ENCODE measurements at places on chromosomes 7 and 10.

DNA sequence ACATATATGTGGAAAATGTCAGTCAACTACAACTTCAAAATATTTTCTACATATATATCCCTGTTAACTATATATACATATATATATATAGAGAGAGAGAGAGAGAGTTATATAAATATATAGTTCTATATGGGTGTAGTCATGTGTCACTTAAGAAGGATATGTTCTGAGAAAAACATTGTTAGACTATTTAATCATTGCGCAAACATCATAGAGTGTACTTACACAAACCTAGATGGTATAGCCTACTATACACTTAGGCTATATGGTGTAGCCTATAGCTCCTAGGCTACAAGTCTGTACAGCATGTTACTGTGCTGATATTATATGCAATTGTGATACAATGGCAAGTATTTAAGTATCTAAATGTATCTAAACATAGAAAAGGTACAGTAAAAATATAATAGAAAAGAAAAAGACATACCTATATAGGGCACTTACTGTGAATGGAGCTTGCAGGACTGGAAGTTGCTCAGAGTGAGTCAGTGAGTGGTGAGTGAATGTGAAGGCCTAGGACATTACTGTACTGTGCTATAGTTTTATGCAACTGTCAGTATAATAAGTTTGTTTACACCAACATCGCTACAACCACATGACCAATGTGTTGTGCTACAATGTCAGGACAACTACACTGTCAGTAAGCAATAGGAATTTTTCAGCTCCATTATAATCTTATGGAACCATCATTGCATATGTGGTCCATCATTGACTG, 18.0 kb upstream of the FGL2 start:
- DNase-seq = no peak

DNA sequence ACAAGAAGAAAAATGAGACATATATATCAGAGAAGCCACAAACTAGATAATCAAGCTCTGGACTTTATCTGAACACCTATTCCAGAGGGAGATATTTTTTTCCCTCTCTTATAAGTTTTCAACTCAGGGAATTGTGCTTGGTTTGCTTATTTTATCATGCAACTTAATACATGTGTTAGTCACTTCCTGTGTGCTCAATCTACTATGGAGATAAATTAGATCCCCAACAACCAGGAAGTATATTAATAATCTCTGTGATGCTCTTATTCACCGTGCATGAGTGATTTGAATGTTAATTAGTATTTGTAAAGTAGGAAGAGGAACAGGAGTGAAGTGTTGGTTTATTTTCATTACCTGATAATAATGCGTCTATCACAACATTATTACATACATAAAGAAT, 38.8 kb upstream of the ZNF365 start:
- DNase-seq = no peak

GRCh38 chr10:84660450-84661159, 332.2 kb downstream of the CCSER2 start:
- DNase-seq = no peak

GRCh38 chr7:77954773-77955555, 156.4 kb downstream of the PHTF2 start:
- DNase-seq = no peak

DNA sequence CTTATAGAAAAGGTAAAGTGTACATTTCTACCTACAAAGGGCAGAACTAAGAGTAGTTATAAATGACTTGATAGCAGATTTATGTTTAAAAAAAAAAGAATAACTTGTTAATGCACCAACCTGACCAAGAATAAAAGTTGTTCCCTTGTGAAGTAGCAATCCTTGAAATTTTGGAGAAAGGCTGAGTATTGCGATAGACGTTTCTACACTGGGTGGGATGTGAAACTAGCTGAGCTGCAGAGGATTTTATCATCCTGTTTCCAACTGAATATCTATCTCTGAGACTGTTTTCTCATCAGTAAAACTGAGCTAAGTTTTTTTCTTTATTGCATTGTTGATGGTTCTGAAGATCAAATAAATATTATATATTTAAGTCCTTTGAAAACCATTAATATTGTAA, 14.6 kb downstream of the MDFIC start:
- no peak for DNase-seq

GRCh38 chr10:3473271-3473670, 300.7 kb upstream of the PITRM1 start:
- no peak for DNase-seq

- DNase-seq = no peak
These were observed 15.6 kb downstream of the ASB13 start for GRCh38 chr10:5650664-5651387.

DNA sequence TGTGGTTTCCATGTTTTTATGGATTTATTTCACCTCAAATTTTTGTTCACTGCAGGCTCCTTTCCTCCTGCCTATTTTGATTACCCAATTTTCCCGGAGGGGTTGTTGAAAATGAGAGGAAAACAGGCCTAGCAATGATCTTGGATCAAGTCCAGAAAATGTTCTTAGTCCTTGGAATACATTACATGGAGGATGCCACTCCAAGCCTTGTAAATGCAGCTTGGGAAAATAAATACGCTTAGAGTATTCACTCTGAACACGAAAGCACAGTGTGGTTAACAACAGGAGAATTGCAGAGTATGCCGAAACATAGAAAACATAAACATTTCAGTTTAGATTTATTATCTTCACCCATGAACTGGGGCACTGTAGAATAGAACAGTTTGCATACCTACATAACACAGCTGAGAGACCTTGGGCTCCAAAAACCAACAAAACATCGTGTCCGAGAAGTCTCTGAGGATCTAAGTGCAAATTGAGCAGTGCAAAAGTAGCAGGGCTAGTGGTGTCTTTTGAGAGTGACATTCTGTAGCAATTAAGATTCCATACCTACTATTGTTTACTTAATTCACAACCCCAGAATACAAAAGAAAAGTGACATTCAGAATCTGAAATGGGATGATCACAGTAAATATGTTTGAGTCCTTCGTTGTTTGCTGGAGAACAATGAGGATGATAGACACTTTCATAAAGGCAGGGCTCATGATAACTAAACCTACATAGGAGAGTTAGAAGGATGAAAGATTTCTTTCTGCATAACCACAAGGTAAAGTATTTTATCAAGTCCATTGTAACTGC, 7.6 kb upstream of the CD36 start:
- no peak for DNase-seq

DNA sequence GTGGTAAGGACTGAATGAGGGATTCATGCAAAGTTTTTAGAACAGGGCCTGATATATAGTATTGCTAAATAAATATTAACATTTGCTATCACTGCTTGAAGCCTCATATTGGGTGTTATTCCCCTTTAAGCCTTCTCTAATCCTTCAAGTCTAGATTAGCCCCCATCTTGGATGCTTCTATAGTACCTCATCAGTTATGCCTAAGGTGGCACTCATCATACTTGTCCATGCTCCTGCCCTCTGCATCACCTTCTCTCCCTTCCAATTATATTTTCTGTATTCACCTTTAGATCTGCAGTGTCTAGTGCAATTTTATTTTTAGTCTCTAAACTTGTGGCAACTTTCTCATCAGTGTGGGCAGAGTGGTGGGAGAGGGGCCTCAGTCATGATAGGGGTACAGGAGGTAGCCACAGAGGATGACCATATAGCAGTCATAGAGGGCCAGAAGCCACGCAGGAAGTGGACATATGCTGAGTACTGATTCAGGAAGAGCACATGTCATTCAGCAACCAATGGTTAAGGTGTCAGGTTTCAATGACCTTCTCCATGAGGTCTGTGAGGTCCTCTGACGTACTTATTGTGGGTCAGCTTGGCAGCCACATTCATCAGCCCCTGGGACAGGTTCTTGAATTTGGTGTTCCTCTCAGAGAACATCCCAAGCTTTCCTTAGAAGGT, 2.5 kb downstream of the ENTPD1 start:
- no peak for DNase-seq

GRCh38 chr7:157547611-157548010, 210.8 kb downstream of the DNAJB6 start:
- no peak for DNase-seq

- DNase-seq = peak; percentile 79
These were observed at the start of gene PLXDC2 for GRCh38 chr10:19816411-19817230. Gene PLXDC2, plus strand, starts transcription at chr10:19816432.

- DNase-seq = peak; percentile 77
These were observed 16.9 kb upstream of the ZFAND2A start for GRCh38 chr7:1176891-1177373.

GRCh38 chr7:24318326-24318725, 34.3 kb downstream of the NPY start:
- peak; percentile 4 for DNase-seq

DNA sequence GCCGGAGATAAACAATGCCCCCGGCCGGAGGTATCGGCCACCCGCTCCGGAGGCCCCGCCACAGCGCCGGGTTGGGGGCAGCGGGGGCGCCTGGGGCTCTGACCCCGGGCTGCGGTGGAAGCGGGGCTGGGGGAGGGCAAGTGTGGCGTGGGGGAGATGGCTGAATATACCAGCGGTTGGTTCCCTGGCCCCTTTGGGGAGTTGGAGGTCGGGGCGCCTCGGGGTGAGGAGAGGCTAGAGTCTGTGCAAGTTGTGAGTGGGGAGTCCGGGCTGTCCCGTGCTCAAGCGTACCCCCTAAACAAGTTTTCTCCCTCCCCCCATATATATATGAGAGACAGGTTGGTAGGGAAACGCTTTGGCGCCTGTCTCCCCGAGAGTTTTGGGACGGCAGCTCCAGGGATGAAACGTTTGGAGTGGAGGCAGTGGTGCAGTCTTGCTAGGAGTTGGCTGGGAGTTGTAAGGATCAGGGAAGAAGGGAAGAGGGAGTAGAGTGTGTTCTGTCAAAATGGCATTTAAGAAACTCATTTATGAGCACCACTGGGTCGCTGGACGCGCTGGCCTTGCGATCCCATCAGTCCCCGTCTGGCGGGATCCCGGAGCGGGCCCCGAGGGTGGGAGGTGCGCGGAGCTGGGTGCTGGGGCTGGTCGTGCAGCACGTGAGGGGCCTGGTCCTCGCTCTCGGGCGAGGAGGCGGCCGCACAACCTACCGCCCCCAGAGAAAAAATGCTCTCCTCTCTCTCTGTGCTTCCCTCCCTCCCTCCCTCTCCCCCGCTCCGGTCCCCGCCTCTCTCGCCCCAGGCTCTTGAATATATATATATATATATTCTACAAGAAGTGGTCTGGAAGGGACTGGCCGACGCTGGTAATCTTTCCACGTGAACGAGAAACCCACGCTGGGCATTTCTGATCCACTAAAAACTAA, 1.1 kb downstream of the TET1 start:
- peak; percentile 62 for DNase-seq

GRCh38 chr10:13276749-13277365, 23.0 kb downstream of the PHYH start:
- no peak for DNase-seq

- no peak for DNase-seq
These were observed 65.5 kb downstream of the PYROXD2 start for GRCh38 chr10:98349508-98349922.

- no peak for DNase-seq
These were observed 63.9 kb downstream of the HECTD2 start for GRCh38 chr10:91474009-91474408.

GRCh38 chr7:38398725-38399321, 125.4 kb upstream of the TARP start:
- peak; percentile 67 for DNase-seq

DNA sequence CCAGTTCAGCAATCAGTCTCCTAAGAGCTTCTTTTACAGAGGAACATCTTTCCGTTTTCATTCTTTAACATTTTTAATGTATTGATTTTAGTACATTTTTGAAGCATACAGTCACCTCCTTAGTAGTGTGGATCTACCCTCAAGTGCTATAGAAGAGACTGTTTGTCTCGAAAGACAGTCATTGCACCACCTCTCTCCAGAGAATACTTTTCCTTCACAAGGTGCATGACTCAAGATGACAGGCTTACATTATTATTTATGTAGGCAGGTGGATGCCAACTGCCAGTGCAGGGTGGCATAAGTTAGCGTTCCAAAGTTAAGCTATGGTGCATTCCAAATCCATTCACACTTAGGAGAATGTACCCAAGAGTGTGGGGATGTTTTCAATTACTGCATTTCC, 71.8 kb downstream of the ZEB1 start:
- no peak for DNase-seq

GRCh38 chr7:69966766-69967591, 368.7 kb downstream of the AUTS2 start:
- DNase-seq = peak; percentile 17

DNA sequence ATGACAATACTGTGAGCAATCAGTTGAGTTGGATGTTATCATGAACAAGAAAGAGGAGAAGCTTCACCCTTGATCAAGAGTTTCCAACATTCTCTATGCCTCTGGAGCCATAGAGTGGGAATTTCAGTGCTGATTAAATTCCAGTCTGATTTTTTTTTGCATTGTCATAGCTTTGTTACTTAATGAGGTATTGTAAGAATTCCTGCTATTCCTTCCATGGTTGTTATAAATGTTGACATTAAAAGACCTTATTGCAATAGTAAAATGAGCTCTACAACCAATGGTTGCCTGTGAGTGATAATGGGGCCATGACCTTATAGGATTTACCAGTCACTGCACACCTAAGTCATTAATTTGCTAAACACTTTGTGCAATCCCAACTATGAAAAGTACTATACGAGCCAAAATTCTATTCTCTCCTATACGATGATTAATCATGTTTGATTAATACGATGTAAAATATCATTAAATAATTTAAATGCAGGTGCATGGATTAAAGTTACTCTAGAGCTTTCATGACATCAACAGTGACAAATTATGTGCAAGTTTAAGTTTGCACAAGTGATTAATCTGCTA, 353.2 kb upstream of the KLF6 start:
- no peak for DNase-seq

DNA sequence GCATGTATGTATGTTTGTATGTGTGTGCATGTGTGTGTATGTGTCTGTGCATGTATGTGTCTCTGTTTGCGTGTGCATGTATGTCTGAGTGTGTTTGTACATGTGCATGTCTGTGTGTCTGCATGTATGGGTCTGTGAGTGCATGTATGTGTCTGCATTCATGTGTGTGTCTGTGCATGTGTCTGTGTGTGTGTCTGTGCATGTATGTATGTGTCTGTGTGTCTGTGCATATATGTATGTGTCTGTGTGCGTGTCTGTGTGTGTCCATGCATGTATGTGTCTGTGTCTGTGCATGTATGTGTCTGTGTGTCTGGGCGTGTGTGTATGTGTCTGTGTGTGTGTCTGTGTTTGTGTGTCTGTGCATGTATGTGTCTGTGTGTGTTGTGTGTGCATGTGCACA, 49.9 kb upstream of the DIP2C start:
- DNase-seq = no peak

GRCh38 chr10:86655173-86655540, 810 bp downstream of the OPN4 start:
- no peak for DNase-seq

- no peak for DNase-seq
These were observed 90.8 kb downstream of the AGMO start for GRCh38 chr7:15470825-15471668.

DNA sequence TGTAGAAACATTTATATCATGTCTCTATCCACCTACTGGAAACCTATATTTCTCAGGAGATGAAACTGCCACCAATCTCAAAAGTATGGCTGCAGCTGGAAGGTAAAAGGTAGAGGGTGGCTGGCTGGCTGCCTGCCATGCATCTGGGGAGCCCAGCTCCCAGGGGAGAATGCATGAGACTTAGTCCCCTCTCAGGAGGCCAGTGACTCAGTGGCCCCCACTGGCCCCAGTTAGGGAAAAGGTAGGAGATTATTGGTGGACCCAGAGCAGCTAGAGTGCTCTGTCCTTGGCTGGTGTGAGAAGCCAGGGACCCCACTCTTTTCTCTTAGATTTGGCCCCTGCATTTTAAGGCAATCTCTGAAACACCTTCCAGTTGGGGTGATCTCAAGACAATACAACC, 6.8 kb upstream of the NKX2-3 start:
- DNase-seq = no peak

GRCh38 chr7:18590241-18590640, 94.7 kb downstream of the HDAC9 start:
- DNase-seq = no peak

- DNase-seq = no peak
These were observed 40.7 kb upstream of the SDK1 start for GRCh38 chr7:3260401-3260715.

All from nephron progenitor cell (in vitro differentiated cells).